Astrocyte (in vitro differentiated cells and primary cell): ENCODE measurements at places on chromosomes 3 and 15.

DNA sequence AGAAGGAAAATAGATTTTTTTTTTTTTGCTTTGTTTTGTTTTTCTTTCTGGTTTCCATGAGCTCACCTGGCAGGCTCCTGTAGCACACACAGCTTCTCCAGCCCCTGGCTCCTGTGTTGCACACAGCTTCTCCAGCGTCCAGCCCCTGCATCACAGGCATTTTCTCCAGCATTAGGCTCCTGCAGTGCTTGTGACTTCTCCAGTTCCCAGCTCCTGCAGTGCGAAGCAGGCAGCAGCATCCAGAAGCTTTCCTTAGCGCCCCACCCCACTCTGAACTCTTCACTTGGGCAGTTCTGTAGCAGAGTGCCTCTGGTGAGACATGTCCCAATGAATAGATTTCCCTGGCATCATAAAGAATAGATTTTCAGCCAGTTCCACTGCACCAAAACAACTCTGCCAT, 5.5 kb upstream of the CCDC39 start:
- no peak overlapping the region for H3K27ac ChIP-seq
- H3K4me3 ChIP-seq: no peak overlapping the region
- H3K27me3 ChIP-seq: no peaks in the 10 kb centered on the region
- no peaks in the 10 kb centered on the region for H3K4me1 ChIP-seq
- H3K36me3 ChIP-seq: no peaks in the 10 kb centered on the region

DNA sequence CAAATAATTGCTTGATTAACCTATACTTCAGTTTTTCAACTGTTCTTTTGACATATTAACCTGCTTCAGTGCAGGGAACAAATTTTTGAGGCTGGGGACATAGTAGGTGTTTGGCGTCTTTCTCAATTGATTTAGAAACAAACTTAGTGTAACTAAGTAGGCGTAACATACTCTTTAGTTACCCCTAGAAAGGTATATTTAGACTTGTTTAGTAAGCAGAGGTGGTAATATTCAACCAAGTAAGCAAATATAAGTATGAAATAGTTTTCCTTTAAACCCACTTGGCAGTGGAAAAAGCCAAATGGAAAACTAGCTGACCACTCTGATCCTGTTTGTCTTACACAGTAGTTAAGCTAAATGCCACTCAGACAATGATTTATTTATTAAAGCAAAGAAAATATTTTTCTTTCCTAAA, 113.2 kb downstream of the MBNL1 start:
- peaks cover 6% of the 10 kb centered on the region for H3K4me1 ChIP-seq
- DNase-seq: no peak
- peaks cover 6% of the 10 kb centered on the region for H3K36me3 ChIP-seq
- H3K27ac ChIP-seq: no peak overlapping the region
- no peaks in the 10 kb centered on the region for H3K27me3 ChIP-seq

GRCh38 chr3:149560617-149561016, 86.1 kb downstream of the TM4SF4 start:
- no peak overlapping the region for H3K4me3 ChIP-seq
- H3K27ac ChIP-seq: no peak overlapping the region
- H3K27me3 ChIP-seq: no peaks in the 10 kb centered on the region
- peaks cover 10% of the 10 kb centered on the region for H3K4me1 ChIP-seq
- no peak for DNase-seq

DNA sequence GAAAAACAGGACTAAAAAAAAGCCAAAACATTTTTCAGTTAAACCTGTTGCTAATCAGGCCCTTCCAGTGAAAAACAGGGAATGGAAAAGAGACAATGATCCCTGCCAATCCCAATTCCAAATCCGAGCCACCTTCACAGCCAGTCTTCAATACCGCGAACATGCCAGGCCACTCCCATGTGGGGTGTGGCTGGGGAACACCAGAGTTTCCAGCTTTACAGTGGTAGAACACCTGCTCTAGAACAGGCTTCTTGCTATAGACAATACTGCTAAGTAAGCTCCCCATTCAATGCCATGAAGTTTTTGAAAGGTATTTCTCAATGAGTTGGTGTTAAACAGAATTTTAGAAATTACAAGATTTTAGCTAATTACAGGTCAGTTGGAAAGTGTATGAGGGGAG, 228.3 kb downstream of the ATP8B4 start:
- H3K27me3 ChIP-seq: no peaks in the 10 kb centered on the region
- DNase-seq: no peak
- H3K4me1 ChIP-seq: no peaks in the 10 kb centered on the region
- H3K36me3 ChIP-seq: no peaks in the 10 kb centered on the region

DNA sequence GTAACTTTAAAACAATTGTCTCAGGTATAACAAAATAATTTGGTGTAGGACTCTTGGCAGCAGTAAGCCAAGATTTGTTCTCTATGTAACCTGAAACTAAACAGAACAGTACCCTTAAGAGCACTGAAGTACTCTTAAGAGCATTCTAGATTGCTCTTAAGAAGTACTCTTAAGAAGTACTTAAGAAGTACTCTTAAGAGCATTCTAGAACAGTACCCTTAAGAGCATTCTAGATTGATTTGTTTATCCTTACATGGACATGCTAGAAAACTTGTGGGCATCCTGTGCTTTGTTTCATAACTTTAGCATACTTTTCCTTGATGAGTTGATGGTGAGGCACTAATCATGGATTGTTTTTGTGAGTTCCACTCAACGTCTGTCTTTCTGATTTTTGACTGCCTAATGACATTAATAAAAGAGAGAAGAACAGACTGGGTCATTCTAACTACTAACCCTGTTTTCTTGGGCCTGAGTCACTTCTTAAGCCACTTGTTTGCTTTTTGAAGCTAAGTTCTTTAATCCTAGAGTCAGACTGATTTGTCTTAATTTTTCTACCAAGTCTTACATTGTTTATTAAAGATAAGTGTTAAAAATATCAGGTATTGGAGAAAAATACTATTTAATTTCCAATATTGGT, 57.2 kb upstream of the UTS2B start:
- peak; percentile 23 for DNase-seq
- H3K4me1 ChIP-seq: no peaks in the 10 kb centered on the region
- no peaks in the 10 kb centered on the region for H3K27me3 ChIP-seq
- H3K27ac ChIP-seq: no peak overlapping the region

GRCh38 chr3:134885877-134886621, 91.0 kb downstream of the EPHB1 start:
- H3K4me1 ChIP-seq: peaks cover 6% of the 10 kb centered on the region
- no peak overlapping the region for H3K4me3 ChIP-seq
- H3K36me3 ChIP-seq: no peaks in the 10 kb centered on the region
- peak; percentile 9 for DNase-seq
